ENCODE measurements at places on chromosomes 7 and 10.

DNA sequence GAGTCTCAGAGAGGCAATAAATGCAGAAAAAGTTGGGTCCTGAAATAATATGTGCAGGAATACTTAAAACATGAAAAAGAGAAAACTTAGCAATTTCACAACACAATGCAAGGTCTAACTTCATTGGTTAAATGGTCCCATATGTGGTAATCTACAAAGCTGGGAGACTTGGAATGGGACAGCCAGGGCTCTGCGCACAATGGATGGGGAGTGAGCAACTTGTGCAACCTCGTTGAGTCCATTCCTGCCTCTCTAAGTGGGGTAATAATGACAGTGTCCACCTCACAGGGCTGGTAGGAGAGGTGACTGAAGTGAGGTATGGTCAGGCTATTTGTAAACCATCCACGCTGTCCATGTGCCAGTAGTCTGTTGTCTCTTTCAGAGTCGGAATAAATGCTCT is 11.8 kb upstream of the EMX2 start:
- no peak for DNase-seq

DNA sequence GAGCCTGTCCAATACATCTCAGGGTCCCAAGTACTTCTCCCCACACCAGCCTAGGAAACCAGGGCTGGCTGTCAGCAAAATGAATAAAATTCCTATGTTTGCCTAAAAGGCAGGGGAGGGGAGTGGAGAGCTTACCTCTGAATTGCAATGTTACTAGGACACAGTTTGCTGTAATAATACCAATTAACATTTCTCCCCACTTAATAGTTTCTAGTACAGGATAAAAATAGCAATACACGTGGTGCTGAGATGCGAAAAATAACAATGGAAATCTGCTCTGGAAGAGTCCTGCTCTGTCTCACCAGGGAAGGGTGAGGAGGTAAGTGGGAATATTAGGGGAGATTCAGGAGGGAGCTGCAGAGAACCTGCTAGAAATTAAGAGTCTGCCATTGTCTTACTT is 112.3 kb downstream of the PLXNA4 start:
- DNase-seq = no peak

DNA sequence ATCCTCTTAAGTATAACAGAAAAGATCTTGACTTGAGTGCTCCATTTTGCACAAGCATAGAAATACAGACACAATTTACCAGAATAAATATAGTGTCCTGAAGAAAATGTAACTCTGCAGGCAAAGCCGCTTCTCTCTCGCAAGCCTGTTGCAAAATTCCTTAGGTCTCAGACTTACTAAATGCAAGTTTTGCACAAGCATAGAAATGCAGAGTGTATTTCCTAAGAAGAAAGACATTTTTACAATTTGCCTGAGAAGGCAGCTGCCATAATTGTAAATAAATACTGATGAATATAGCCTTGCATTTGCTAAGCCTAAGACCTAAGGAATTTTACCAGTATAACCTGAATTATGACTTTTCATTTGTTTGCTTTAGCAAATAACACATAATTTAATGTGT is 67.1 kb downstream of the AGMO start:
- DNase-seq = no peak

DNA sequence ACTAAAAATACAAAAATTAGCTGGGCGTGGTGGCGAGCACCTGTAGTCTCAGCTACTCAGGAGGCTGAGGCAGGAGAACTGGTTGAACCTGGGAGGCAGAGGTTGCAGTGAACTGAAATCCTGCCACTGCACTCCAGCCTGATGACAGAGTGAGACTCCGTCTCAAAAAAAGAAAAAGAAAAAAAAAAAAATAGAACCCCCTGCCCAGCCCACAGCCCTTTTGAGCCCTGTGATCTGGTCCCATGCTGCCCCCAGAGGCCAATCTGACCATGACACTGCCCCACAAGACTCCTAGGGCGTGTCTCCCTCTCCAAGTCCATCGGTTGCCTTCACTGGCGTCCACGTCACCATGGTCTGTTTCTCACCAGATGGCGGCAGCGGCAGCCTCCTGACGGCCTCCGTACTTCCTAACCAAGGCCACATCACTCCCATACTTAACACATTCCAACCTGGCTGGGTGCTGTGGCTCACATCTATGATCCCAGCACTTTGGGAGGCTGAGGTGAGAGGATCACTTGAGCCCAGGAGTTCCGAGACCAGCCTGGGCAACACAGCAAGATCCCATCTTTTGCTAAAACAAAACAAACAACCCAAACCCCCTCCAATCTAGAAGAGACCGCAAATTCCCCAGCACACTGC is 18.0 kb downstream of the STX1A start:
- no peak for DNase-seq

- DNase-seq = no peak
These were observed 71.6 kb downstream of the ADCYAP1R1 start for GRCh38 chr7:31123726-31124125.

- DNase-seq = no peak
These were observed 225.6 kb downstream of the AHR start for GRCh38 chr7:17523813-17524739.

DNA sequence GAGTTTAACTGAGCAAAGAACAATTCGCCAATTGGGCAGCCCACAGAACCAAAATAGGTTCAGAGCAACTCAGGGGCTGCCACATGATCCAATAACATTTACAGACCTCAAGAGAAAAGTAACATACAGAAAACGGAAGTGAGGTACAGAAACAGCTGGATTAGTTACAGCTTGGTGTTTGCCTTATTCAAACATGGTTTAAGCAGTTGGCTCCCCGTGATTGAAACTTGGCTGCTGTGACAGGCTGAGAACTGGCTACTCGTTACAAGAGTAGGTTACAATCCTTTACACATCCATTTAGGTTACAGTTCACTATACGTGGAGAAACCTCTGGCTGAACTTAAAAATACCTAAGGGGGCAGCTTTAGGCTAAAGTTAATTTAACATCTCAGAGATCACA is 673.1 kb upstream of the PHF14 start:
- no peak for DNase-seq
